Lung microvascular endothelial cell (primary cell): ENCODE measurements at places on chromosomes 1 and 21.

GRCh38 chr21:39601187-39601928 is 11.4 kb upstream of the B3GALT5 start:
- no peak for DNase-seq

- DNase-seq, result no peak
Measured at GRCh38 chr1:65109487-65109886, 38.5 kb upstream of the AK4 start.

DNA sequence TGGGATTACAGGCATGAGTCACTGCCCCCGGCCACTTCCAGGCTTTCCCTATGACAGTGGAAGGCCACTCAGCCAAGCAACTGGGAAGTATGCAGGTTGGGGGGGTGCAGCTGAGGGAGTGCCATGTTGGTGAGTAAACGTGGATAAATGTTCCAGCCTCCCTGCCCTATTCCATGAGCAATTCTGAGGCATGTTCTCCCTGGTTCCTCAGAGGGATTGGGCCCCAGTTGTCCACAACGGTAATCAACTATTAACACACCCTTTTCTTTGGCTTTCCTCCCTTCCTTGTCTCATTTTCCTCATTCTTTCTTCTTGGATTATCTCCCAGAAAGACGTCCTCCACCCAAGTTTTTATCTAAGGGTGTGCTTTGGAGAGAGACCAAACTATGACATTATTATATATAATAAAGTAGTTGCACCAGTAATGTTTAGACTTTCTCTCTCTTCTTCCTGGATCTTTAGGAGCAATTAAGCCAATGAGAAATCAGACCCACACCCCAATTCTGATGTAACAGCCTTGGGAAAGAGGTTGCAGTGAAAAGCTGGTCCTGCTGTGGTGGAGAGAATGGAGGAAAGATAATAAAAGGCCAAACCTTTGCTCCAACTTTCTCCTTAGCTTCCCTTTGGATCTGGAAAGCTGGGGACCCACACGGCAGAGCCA is 6.8 kb upstream of the SLAMF9 start:
- DNase-seq, result no peak

DNA sequence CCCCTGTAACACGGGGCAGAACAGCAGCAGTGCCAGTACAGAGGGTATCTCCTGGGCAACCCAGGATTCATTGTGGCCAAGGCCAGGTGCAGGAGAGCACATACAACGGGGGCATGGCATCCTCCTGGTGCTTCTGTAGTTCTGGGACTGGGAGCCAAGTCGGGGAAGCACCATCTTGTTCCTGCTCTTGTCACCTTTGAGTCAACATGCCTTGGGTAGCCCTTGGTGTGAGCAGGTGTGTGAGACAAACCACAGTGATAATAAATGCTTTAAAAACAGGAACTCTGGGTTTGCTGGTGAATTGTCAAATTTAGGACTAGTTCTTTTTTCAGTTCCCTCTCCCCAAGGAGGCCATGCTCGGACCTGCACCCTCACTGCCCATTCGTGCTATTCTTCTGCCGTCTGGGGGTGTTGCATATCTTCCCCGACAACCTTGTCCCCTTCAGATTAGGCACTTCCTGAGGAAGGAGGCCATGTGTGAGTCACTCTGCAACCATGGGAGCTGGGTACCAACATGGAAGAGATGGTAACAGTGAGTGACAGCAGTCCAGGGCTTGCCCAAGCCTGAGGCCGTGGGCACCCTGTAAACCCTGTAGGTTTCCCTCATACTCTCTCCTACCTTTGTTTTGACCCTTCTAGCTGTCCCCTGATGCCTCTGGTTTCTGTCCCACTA is 150.2 kb downstream of the GRIK3 start:
- DNase-seq, result no peak

GRCh38 chr1:111422546-111423391 is 4.8 kb downstream of the OVGP1 start:
- no peak for DNase-seq

DNA sequence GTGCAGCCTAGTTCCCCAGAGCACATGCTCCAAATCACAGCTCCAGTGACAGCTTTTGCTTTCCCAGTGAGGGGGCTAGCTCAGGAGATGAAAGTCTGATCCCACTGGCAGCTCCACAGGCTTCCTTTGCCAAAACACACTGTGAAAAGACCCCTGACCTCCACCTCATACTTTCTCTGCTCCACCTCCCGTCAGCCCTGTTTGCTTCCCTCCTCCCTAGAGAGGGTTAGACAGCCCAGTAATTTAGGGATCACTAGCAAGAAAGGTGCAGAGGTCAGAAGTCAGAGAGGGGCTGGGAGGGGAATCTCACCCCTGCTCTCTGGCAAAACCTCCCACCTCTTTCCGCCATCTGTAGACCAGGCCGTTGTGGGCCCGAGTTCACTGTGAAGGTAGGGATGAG is 62.8 kb downstream of the PLXNA2 start:
- no peak for DNase-seq

- DNase-seq, result peak; percentile 67
Measured at GRCh38 chr1:76035053-76035452, 39.5 kb upstream of the ST6GALNAC3 start.

DNA sequence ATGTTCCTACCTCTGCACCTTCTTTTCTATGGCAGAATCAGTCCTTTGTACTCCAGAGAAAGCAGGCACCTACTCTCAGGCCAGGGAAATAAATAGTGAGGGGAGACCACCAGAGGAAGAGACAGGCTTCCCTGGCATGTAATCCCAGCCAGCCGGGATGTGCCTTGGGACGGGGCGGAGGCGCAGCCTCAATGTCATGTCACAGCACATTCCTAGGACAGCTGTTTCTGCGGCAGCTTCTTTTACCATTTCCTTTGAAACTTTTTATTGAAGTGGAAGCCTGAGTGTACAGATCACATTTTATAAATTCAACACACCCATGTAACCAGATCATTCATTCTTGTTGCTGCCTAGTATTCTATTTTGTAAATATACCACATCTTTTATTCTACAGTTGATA is 67.9 kb upstream of the ZNF326 start:
- no peak for DNase-seq

DNA sequence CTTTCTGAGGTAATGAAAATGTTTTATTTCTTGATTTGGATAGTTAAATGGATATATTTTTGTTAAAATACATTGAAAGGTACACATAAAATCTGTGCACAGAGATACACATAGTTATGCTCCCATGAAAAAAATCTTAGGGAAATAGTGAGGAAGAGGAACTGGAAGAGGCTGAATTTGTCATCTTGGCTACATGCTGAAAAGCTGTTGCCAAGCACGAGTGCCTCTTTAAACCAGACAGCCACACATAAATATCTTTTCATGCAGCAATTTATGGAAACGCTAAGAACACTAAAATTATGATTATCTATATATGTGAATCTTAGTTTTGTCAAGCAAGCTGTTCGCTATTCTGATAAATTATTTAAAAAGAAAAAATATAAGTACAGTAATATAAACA is 12.8 kb upstream of the ADAR start:
- DNase-seq, result no peak
